NCI-H1436 (cell line): ENCODE measurements at places on chromosomes 3 and 15.

GRCh38 chr3:71384837-71385716, 198.5 kb downstream of the FOXP1 start:
- no peak for DNase-seq

DNA sequence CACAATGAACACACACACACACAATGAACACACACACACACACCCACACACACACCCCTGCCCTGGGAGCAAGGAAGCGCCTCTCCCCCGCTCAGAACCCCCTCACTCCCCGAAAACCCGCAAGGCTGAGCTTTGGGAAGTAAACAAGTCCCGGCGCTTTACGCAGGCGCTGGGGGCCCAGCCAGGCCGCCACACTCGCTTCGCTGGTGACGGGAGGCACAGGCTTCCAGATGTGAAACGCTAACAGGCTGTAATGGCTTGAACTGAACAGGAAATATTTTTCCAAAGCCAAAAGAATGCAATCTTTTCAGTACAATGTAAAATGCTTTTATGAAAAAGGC, 122.7 kb upstream of the IGF1R start:
- DNase-seq: no peak

DNA sequence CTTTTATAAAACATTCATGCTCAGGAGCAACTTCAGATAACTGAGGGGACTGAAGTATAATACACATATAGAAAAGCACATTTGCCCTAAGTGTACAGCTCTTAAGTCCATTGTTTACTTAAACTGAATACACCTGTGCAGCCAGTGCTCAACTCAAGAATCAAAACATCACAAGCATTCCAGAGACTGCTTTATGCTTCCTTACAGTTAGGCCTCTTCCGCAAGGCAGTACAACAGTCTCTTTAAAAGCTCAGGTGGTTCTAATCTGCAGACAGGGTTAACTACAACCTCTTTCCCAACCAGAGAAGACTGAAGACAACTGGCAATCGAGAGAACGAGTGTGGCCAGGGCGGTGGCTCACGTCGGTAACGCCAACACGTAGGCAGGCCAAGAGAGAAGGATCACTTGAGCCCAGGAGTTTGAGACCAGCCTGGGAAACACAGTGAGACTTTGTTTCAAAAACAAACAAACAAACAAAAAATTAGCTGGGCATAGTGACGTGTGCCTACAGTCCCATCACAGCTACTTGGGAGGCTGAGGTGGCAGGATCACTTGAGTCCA, 16.9 kb downstream of the MCCC1 start:
- no peak for DNase-seq

- no peak for DNase-seq
Observed at GRCh38 chr3:160671231-160671630, 5.7 kb upstream of the ARL14 start.

GRCh38 chr15:100925480-100925879, 6.3 kb downstream of the LRRK1 start:
- no peak for DNase-seq

- DNase-seq: no peak
Observed at GRCh38 chr15:73802431-73803041, 49.4 kb upstream of the INSYN1 start.

- DNase-seq: no peak
Observed at GRCh38 chr3:79202471-79203143, 565.2 kb downstream of the ROBO1 start.

- no peak for DNase-seq
Observed at GRCh38 chr3:50289130-50289529, 3.1 kb downstream of the IFRD2 start.
